ENCODE measurements at places on chromosomes 3 and 15.

DNA sequence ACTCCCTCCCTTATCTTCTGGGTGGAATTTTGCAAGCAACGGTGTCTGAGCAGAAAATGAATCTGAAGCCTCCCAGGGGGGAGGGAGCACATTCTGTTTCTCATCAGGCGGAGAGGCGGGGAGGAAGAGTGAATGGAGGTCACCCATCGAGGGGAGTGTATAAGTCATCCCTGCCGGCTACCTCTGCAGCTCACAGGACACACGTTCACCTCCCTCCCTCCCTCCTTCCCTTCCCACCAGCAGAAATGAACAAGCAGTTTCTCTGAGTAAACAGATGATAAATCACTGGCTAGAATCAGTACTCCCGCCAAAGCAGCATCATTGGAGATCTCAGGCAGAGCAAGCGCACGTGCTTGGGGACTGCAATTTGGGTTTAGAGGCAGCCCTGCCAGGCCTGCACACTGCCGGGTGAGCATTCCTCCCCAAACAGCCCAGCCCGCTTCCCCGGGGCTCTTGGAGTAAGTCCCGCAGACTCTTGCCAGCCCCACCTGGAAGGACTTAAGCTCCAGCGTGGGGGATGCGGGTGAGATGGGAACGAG lies 38.3 kb downstream of the CPN2 start:
- no peak for DNase-seq

GRCh38 chr3:177921153-177921552 lies 615.1 kb upstream of the KCNMB2 start:
- no peak for DNase-seq

DNA sequence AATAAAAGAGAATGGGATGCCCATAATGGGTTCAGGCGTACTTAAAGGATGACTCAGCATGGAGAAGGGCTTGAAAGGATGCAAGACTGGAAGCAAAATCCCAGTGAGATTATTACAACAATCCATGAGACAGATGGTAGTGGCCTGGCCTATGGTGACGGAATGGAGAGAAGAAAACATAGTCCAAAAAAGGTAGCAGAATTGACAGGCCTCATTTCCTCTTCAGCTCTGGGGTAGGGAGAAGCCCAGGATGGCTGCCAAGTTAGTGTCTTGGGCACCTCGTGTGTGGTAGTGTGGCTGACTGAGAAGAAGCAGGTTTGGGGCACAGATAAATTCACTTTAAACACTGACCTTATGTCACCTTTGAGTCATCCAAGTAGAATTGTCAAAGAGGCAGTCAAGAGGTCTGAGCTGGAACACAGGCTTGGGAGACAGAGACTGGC lies 18.1 kb downstream of the MB21D2 start:
- no peak for DNase-seq

- no peak for DNase-seq
Measured at GRCh38 chr15:48006031-48006511, 114.7 kb upstream of the SLC24A5 start.

GRCh38 chr3:47525617-47526016 lies 12.1 kb upstream of the ELP6 start:
- no peak for DNase-seq

DNA sequence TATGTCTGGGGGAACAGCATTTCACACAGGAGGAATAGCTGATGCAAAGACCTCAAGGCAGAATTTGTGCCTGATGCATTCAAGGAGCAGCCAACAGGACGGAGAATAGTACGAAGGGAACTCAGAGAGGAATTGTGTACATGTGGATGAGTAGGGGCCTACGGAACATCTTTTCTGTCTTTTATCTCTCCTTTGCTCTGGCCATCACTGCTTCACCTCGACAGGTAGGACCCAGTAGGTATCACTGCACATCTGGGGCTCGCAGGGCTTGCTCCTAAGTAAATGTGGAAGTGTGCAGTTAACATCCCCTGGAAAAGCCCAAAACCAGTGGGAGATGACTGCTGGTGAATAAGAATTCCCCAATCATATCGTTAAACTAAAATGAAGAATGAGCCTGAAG lies 56.4 kb upstream of the POU1F1 start:
- no peak for DNase-seq

- no peak for DNase-seq
Measured at GRCh38 chr3:29280404-29281093, at the start of gene RBMS3. Gene RBMS3, plus strand, starts transcription at chr3:29281071.

- no peak for DNase-seq
Measured at GRCh38 chr3:124747111-124747981, 17.1 kb downstream of the UMPS start.

GRCh38 chr15:99176757-99177156 lies 71.9 kb downstream of the SYNM start:
- no peak for DNase-seq

GRCh38 chr3:61080737-61081445 lies 170.4 kb downstream of the FHIT start:
- DNase-seq, result no peak

DNA sequence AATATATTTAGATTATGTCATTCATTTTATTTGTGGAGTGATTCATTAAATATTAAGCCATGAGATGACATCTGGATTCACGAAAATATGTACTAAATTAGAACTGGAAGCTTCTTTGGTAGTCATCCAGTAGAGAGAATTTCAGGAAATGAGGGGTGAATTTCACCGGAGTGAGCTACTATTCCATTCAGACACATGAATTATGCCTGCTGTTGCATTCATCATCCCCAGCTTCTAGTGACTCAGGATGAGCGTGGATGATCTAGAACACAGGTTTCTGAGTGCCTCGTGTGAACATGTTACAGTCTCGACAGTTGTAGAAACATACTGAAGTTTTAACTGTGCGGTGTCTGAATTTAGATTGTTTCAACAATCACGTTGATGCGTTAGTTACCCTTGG lies 42.9 kb upstream of the GABRG3 start:
- no peak for DNase-seq

DNA sequence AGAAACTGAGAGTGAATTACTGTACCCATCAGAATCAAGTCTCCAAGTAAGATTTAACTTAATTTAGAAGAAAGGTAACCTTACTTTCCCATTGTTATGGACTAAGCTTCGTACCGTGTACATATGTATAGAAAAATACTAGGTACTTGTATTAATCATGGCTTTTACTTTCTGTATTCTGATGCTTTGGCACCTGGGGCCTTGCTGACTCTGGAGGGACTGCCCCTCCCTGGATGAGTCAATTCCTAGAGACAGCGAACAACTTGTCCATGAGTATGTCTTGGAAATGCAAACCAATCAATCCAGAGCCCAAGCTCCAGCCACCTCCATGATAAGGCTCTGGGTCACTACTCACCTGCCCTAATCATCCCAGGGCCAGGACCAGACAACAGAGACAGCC lies 50.0 kb upstream of the DGKG start:
- DNase-seq, result no peak

GRCh38 chr3:172144601-172145000 lies 105.2 kb downstream of the FNDC3B start:
- no peak for DNase-seq

DNA sequence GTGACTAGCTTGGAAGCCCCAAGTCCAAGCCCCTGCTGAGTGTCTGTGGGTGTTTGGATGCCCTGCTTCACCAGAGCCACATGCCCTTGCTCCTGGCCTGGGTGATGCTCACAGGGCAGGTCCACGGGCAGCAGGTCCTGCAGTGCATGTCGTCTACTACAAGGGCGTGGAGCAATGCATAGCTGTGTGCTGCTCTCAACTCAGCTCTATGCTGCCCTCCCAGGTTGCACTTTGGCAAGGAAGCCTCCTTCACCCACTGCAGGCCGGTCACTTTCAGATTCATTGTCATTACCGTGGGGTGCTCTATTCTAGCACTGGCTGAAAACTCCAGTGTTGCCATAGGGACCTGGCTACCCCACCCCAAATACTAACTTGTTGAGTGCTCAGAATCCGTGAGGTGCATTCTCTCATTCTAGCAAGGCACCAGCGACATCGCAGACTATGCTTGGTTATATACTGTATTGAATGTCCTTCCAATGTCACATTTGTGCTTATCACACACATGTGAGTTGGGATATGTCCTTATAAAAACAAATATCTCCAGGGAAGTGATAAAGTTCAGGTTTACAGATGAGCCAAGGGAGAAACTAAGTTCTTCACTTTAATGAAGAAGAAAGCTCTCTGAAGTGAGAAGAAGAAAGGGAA lies 51.8 kb downstream of the GRAMD1C start:
- no peak for DNase-seq

DNA sequence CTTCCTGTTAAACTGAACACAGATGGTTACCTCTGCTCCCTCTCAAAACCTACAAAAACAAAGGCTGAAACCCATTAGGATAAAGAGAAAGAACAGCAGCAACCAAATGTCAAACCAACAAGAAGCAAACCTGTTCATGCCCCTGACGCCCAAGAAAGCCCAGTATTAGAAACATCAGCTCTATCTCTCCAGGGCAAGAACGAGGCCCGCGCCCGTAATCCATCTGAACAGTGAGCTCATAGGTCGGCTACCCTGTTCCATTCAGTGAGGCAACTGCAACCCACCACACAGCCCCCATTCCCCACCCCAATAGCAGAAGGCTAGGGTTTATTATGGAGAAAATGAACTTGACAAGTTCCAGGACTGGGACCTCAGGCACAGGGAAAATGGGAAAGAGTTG lies 10.0 kb downstream of the LSG1 start:
- no peak for DNase-seq

- no peak for DNase-seq
Measured at GRCh38 chr15:29071232-29071881, 185.6 kb downstream of the APBA2 start.

- DNase-seq, result no peak
Measured at GRCh38 chr3:82636177-82636576, 874.7 kb upstream of the GBE1 start.

DNA sequence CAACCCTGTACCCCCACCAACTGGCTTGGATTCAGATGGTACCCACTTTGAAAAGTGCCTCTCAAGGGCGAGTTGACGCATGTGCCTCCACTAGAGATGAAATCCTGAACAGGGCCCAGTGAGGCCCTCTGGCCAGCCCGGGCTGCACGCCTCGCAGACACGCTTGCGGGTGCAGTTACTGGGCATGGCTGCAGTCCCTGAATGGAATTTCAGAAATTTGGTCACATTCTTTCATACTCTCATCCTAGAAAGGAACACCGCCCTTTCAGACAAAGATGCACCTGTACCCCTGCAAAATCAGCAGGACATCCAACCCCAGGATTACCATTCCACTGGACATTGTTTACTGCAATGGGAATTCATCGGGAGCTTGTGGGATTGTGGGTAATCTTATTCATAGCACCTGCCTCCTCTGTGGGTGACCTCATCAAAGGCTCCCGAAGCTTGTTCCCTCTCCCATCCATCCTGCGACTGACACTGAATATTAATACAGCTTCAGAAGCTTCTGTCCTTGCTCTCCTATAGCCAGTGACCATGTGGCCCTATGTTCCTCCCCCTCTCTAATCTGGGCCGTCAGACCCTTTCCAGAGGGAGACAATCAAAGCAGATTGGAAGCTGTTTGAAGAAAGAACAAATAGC lies 42.5 kb upstream of the TPM1 start:
- DNase-seq, result no peak
